ENCODE measurements at places on chromosomes 13 and 19.

DNA sequence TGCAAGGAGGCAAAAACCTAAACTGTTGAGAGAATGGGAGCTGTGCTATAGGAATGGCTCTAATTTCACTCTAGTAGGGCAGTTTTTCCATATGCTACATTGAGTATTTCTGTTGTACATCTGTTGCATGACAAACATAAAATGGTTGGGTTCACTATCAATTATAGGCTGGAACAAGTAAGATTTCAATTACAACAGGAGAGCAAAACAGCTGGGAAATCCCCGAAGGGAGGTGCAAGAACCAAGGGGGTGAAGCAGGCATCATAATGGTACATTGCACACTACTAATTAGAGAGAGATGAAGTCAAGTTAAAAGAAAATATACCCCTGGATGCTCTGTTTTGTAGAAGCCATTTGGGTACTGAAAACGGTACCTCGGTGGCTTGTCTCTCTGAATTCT is 389.5 kb downstream of the PCDH9 start:
- DNase-seq: no peak

DNA sequence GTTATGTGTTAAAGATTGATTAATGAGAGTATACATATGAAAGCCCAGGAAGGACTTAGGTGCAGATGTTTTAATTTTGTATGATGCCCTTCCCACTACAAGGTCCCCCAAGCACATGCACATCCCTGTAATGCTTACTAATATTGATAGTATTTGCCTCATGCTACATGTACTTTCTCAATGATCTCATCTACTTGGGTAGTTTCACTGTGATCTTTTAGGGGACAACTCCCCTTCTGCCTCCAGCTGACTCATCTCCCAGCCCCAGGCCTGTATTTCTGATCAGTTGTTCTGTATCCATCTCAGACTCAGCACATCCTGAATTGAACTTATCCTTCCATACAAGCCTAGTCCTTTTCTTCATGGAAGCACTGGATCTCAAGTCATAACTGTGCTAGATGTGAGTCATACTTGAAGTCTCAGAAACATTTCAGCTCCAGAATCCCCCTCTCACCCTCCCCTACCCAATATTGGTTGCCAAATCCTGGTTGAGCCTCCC is 49.4 kb upstream of the INTS6 start:
- no peak for DNase-seq

GRCh38 chr13:64529874-64530485 is 2700.2 kb downstream of the PCDH9 start:
- DNase-seq: no peak

DNA sequence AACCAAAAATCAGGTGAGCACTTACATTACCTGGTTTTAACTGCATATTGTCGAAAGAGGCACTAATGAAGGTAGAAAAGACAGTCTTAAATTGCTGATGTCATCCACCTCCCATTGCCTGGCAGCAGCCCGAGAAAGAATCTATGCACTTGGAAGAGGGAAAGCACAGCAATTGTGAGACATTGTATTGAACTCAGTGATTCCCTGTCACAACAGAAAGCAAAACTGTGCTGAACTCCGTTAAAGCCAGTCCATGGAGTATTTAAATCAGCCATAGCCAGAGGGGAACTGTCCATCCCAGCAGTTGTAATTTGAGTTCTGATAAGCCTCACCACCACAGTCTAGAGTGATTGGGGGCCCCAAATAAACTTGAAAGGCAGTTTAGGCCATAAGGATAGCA is 466.6 kb upstream of the PCDH9 start:
- no peak for DNase-seq

GRCh38 chr13:112629161-112629560 is 41.2 kb upstream of the TUBGCP3 start:
- DNase-seq: no peak

- DNase-seq: no peak
Observed at GRCh38 chr13:46382224-46382623, 4.8 kb downstream of the RUBCNL start.

Data from NCI-H510A (cell line).